Natural killer cell (primary cell): ENCODE measurements at places on chromosomes 6 and 20. TPM values are rescaled to one million over a fixed set of nuclear protein-coding genes. Genes with fewer than 3 reads are reported as not detected.
A peak's percentile ranks its signal among the peaks of the same experiment; 100 is the strongest.

GRCh38 chr6:25013246-25013645 lies 77.5 kb upstream of the RIPOR2 start:
- no peak overlapping the region for H3K27ac ChIP-seq
- peak; percentile 40 for DNase-seq
- no peak overlapping the region for H3K4me3 ChIP-seq
- peaks cover 5% of the 10 kb centered on the region for H3K36me3 ChIP-seq
- H3K27me3 ChIP-seq = no peaks in the 10 kb centered on the region

- DNase-seq = no peak
- no peak overlapping the region for H3K27ac ChIP-seq
- no peaks in the 10 kb centered on the region for H3K4me1 ChIP-seq
- H3K36me3 ChIP-seq = no peaks in the 10 kb centered on the region
- H3K27me3 ChIP-seq = peaks cover 23% of the 10 kb centered on the region
Observed at GRCh38 chr6:131955876-131956275, 4.7 kb upstream of the CCN2 start.

- H3K27ac ChIP-seq = no peak overlapping the region
- H3K27me3 ChIP-seq = no peaks in the 10 kb centered on the region
- H3K4me1 ChIP-seq = no peaks in the 10 kb centered on the region
- H3K4me3 ChIP-seq = no peak overlapping the region
- DNase-seq = no peak
Observed at GRCh38 chr6:105892577-105893262, 193.4 kb upstream of the PRDM1 start.

- no peak overlapping the region for H3K4me3 ChIP-seq
- no peak overlapping the region for H3K27ac ChIP-seq
- H3K36me3 ChIP-seq = no peaks in the 10 kb centered on the region
- DNase-seq = no peak
Observed at GRCh38 chr6:129498541-129498940, 211.4 kb downstream of the ARHGAP18 start.

DNA sequence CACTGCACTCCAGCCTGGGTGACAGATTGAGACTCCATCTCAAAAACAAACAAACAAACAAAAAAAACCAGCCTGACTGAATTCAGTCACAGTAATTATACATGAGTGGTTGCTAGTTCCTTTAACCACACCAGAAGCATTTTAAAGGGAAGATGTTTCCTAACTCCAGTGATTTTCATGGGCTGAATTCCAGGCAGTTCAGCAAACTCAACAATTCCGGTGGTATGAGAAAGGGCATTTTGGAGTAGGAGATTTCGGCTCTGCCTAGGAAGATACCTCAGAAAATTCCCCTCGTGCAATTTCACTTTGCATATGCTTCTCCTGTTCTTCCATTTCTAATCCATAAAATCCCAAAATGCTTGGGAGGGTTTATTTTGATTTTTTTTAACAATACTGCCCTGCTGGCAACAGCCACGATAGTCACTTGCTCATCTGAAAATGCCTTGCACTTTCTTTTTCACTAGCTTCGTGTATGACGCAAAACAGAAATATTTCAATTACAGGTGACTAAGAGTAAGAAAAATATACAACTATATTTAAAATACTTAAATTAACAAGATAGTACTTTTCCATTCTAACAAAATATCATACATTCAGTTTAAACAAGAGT lies 48.3 kb upstream of the IPCEF1 start:
- no peaks in the 10 kb centered on the region for H3K4me1 ChIP-seq
- no peak overlapping the region for H3K4me3 ChIP-seq
- H3K36me3 ChIP-seq = no peaks in the 10 kb centered on the region
- H3K27me3 ChIP-seq = no peaks in the 10 kb centered on the region
- no peak overlapping the region for H3K27ac ChIP-seq
- no peak for DNase-seq

- no peaks in the 10 kb centered on the region for H3K27me3 ChIP-seq
- no peak overlapping the region for H3K27ac ChIP-seq
- DNase-seq = no peak
- H3K36me3 ChIP-seq = no peaks in the 10 kb centered on the region
Observed at GRCh38 chr6:37822851-37823682, 3.5 kb downstream of the ZFAND3 start.

GRCh38 chr20:16607364-16608276 lies 34.4 kb upstream of the KIF16B start:
- H3K27ac ChIP-seq = no peak overlapping the region
- no peak overlapping the region for H3K4me3 ChIP-seq
- H3K36me3 ChIP-seq = no peaks in the 10 kb centered on the region
- H3K27me3 ChIP-seq = no peaks in the 10 kb centered on the region

Gene MRAP2
- total RNA-seq = not detected

Gene HDGFL1
- not detected for total RNA-seq
